ENCODE measurements at places on chromosomes 6 and 20. TPM values are rescaled to one million over a fixed set of nuclear protein-coding genes. Genes with fewer than 3 reads are reported as not detected.

HLA-DMB gene
- total RNA-seq, result 6.7 TPM

TRAPPC3L gene
- not detected for total RNA-seq

DNA sequence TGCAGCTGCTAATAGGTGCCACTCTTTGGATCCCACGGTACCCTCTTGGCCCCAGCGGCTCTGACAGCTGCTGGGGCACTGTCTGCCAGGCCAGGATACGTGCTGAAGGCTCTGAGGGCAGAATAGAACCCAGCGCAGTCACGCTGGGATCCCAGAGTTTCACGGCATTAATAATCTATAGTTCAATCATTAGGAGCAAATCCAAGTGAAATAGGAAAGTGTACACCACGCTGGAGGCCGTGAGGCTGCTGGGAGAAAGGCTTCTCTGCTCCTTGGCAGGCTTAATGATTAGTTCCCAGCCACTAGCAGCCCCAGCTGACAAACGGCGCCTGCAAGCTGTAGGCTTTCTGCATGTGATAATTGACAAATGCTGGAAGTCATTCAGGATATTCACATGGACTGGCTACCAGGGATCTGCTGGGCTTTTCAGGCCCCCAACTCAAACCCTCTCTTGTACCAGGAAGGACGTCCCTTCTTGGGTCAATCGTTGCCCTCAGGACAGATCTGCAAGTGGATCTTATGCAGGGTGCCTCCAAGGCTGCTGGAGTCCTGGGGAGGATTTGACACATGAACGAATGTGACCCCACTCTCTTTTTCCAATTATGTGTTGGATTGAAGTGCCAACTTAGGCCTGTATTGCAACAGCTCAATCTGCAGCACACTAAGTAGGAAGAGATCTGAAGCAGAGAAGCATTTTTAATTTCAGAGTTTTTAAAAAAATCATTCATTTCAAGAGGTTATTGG, 50.1 kb upstream of the INSM1 start:
- DNase-seq, result no peak

ACTL10 gene
- 0.29 TPM for total RNA-seq

GRCh38 chr6:75118925-75119515, 86.8 kb downstream of the COL12A1 start:
- no peak for DNase-seq

COX4I2 gene
- 11.3 TPM for total RNA-seq

- no peak for DNase-seq
Measured at GRCh38 chr20:17952692-17953684, 15.6 kb downstream of the SNX5 start.

DNA sequence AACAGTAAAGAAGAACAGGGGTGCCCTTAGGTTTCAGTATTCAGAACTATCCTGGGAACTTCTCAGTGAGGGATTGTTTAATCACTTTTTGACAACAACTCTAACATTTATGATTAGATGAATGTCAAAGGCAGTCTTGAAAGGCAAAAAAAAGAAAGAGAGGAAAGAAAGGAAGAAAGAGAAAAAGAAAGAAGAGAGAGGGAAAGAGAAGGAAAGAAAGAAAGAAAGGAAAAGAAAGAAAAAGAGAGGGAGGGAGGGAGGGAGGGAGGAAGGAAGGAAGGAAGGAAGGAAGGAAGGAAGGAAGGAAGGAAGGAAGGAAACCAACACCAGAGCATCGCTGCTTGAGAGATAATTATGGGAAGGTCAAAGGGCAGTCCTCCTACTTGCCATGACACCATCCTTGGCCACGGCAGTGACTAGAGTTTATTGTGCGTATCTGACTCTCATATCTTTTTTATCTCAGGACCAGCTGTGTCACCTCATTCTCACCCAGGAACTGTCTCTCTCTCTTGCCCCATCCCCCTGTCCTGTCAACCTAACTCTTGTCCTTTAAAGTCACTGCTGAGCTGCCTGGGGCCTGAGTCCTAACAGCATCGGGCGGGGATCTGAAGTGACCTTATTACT, 96.8 kb upstream of the ATXN1 start:
- no peak for DNase-seq

DNA sequence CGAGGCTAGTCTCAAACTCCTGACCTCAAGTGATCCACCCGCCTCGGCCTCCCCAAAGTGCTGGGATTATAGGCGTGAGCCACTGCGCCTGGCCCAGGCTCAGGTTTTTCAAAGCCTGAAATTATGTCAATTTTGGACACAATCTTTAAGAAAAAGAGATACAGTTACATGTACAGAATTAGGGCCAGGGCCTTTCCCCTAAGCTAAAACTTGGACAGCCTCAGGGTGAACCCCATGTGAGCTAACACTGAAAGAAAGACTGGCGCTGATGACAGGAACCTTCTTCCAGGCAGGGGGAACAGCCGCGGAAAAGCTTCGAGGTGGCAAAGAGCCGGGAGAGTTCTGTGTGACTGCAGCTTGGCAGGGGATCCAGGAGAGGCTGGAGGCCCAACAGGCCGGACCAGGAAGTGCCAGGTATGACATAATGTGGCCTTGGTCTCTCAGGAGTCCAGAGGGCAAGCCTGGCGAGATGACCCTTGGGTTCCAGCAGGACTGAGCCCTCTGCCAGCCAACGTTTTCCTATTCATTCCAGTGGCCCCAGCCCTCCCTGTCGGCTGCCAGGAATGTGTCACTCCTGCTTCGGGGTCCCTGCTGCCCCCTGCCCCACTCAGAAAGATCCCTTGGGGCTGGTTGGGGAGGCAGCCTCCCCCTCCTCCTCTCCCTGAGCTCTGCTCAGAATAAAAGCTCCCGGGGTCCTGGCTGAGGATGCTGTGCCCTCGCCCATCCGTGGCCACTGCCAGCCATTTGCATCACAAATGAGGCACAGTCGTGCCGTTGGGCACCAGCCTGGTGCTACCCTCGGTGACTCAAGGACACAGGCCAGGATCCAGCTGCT, 37.3 kb downstream of the RBM38 start:
- no peak for DNase-seq

PPP2R5D gene
- total RNA-seq, result 51.3 TPM

ITCH gene
- 40.7 TPM for total RNA-seq

DNA sequence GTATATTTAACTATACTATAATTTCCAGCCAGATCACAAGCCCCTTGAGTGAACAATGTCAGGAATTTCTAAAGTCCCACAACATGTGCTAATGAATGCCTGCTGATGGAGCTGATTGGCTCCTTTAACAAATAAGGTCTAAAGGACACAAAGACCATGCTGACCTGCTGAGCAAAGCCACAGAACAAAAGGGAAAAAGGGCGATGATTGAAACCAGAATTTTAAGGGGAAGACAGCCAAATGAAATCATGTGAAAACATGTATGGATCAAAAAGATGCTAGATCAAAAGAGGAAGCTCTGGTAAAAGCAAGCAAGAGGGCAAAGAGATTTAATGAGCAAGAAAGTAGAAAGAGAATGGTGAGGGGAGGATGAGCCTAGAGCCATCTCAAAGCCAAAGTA, 105.6 kb downstream of the DCDC2 start:
- DNase-seq, result no peak

MLN gene
- not detected for total RNA-seq

ERGIC3 gene
- 101 TPM for total RNA-seq

C6orf163 gene
- total RNA-seq, result 0.69 TPM

PPP1R3D gene
- total RNA-seq, result 10.8 TPM

MMP24 gene
- 0.22 TPM for total RNA-seq

GRCh38 chr6:37027036-37027720, 21.7 kb downstream of the FGD2 start:
- no peak for DNase-seq

DNA sequence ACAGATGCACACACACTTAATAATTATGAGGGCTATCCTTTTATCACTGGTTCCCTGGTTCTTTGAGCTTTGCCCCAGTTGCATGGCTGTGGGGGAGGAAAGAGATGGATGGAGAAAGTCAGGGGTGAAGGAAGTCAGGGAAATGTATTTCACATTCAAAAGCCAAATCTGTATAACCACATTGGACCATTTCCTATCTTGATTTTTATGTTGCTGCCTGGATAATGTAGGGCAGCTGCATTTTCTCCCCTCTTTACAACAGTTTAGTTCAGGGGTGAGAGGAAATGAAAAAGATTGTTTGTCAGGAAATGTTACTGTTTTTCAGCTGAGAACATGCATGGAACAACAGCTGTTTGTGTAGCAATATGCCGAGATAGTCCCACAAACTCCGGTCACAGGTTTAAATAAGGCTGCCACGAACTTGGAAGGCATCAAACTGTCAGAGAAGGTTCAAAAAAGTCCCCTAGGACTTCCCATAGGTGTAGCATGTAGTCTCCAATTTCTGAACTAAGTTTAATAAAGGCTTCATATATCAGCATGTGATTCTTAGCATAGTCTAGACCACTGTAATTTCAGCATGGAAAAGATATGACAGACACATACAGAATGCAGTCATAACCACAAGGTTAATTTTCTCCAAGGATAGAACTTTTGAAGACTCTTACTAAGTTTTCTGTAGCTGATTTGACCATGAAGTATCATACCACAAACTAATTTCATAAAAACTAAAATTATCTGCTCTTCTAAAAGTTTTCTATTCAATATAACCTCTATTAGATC, 82.1 kb upstream of the COL21A1 start:
- no peak for DNase-seq

DNA sequence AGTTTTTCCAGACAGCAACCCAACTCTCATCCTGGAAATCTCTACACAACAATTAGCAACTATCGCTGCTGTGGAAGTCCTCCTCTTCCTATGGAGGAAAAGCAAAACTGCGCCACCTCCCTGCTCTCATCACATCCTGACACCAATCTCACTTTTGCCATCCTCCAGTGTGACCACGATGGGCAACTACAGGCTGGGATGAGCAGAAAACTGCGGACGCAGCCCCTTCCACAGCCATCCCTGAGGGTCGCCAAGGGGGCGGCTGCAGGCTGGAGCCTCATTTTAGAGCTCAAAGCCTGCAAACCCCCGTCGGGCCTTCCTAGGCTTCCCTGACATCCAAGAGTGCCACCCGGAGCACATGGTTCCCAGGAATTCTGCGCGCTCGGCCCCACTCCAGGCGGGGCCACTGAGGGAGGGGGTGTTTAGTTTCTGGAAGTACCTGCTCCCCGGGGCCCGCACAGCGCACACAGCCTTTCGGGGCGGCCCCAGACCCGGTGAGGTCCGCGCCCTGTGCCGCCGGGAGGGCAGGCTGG, 1.2 kb downstream of the TCFL5 start:
- no peak for DNase-seq

DNA sequence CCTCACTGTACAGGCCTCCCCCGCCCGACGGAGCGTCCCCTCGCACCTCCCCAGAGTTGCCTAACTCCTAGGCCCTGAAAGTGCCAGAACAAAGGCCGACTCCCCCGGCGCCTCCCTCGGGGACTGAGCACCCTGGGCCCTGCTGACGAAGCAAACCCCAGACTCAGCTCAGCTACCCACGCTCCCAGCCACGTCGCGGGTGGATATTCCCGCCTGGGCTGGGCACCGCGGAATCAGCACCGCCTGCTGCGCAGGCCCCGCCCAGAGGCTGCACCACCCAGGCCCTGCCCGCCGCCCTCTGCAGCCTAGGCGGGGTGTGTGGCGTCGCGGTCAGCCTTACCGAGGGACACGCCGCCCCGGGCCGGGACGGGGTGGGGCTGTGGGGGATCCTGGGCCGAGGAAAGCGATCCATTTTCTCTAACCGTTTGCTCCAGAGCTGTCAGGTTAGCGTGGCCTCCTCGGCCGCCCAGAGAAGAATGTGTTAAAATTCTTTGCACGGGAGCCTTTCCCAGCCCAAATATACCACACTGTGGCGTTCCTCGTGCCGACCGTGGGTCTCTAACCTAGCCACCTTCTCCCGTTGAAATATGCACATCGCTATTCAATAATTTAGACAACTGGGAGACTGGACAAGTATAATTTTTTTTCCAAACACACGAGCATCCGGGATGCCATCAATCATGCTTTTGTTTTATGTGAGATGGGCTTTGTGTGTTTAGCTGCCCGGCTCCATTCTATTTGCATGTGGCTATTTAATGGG, 31.4 kb downstream of the TFAP2A start:
- DNase-seq, result no peak

DNA sequence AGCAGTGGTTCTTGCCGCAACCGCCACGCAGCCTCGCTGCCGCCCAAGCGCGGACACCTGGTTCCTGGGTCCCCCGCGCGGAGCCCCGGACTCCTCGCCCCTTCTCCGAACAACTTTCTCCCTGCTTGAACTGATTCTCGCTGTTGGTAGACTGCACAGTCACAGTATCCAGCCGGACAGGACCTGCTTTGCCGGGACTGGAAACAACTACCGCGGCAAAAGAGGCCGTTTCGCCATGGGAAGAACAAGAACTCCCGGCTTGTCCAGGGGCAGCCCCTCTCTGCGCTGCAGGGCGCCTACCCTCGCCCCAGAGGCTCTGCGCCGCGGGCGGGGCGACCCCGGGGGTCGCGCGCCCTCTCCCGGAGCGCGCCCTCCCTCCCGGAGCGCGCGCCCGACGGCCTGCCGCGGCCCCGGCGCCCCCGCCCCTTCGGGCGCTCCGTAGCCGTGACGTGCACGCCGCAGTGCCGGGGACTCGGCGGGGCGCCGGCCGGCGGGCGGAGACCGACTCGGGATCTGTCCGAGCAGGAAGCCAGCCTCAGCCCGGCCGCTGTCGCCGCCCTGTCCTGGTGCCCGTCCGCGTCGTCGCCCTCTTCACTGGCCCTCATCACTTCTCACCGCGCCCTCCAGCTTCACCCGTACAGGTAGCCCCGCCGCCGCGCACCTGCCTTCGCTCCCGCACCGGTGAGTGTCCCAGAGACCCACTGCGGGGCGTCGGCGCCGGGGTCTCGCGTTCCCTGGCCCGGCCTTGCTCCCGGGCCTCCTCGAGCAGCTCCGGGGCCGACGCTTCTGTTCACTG, at the start of gene MYO6:
TSS of gene MYO6 (plus strand) at position 497 of the 796 bp plus-strand sequence. CDS start 68,309 bp downstream, outside the sequence.
- DNase-seq, result peak; percentile 83

- no peak for DNase-seq
Measured at GRCh38 chr6:145904391-145904790, 59.8 kb downstream of the SHPRH start.

DNA sequence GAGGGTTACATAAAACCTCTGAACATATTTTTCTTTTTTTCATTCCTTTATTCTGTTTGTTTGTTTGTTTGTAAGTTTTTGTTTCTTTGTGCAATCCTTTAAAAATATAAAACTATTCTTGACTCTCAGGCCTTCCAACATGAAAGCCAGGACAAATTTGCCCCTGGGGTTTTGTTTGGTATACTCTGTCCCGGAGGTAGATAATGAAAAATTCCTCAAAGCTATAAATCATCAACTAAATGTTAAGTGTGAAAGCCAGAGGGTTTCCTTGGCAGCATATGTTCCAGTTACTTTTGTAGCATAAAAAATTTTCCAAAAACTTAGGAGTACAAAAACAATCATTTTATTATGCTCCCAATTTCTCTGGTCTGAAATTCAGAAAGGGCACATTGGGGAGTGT, 1084.3 kb upstream of the GJE1 start:
- no peak for DNase-seq

FERMT1 gene
- total RNA-seq, result not detected

DNA sequence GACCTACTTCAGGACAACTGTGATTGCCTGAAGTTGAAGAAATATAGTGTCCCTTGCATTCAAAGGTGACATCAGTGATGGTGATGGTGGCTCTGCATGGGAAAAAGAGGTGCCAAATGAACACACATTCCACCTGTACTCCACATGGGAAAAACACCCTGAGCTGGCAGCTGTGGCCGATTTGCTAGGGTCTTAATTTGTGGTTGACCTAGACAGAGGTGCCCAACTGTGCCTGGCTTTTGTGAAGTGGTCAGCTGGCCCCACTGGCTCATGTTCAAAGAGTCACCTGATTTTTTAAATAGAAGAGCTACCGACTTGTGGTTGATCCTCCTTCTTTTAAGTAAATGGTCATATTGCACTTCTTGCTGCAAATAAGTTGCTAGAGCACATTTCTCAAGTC, 7.6 kb upstream of the GCNT2 start:
- no peak for DNase-seq

TSHZ2 gene
- 7.7 TPM for total RNA-seq

GRCh38 chr6:24744911-24745310, 26.0 kb upstream of the C6orf62 start:
- no peak for DNase-seq

BFSP1 gene
- 0.75 TPM for total RNA-seq

MICB gene
- total RNA-seq, result 1.2 TPM

CNR1 gene
- 0.88 TPM for total RNA-seq
